Heart left ventricle (tissue), 16 donors: ENCODE measurements at places on chromosomes 2 and 18.

DNA sequence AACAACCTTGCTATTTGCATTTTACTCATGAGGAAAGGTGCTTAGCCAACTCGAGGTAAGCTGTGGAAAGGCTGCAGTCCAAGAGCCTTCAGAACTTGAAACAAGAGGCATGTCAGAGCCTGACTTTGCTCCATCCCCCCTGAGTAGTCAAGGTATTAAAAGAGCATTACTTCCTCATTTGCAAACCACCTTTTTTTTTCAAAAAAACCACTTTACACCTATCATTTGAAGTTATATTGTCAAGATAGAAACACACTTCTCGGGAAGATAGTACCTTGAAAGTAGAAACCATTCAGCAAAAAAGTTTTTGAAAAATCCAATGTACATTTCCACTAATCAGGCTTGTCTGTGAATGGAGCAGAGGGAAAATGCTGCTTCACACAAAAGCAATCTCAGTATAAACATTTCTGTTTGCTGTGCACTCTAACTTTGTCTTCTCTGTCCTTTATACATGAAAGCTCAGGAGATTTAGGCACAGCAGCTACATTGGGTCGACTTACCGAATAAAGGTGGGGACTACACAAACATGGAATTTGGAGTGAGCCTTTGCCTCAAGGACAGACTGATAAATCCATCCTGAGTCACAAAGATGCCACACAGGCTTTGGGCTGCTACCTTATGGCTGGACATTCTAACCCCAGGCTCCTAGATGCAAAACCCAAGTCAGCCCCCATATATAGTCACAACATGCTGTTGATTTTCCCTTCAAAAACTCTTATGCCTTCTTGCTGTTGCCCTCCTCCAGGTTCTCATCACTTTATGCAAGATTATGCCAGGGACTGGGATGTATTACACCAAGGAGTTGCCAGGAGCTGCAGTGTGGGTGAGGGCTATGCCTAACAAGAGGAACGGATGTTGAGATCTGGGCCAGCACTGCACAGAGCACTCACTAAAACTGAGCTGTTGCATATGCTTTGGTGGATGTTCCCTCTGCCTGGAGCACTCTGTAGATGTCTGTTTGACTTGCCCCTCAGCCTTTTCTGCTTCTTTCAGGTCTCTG, 41.4 kb upstream of the EML4 start:
- DNase-seq, result no peak

DNA sequence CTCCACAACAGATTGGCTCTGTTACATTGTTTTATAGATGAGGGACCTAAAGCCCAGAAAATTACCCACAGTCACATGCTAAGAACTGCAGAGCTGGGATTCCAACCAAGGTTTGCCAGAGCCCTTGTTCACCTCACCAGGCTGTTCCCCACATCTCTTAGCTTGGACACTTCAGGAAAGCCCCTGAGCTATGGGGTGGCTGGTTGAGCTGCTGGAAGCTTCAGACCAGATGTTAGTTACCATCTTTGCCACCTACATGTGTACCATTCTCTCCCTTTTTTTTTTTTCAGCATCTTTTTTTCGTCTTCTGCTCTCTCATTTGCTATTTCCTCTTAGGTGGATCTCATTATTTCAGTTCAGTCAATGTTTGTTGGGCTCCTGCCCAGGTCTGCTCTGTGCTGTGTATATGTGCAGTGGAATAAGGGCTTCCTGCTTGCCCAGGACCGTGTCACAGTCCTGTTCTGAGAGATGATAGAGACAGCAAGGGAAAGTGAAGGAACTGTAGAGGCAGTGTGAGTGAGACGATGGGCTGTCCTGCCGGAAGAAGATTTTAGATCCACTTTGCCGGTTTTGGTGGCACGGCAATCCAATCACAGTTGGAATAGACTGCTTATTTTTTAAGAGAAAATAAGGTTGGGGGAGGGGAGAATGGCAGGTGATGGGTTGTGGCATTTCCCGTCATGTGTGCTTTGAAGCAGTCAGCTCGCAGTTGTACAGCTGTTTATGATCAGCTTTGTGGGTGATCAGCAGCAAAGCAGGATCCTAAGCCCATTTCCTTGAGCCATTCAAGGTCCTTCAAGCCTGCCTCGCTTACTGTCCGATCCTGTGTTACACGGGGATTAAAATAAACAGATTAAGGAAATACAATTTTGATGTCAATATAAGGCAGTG, 152.6 kb downstream of the RTN4 start:
- no peak for DNase-seq

- DNase-seq, result no peak
Measured at GRCh38 chr2:53576166-53576565, 191.4 kb upstream of the CHAC2 start.

- DNase-seq, result no peak
Measured at GRCh38 chr2:74390606-74391005, 10.5 kb upstream of the DCTN1 start.

DNA sequence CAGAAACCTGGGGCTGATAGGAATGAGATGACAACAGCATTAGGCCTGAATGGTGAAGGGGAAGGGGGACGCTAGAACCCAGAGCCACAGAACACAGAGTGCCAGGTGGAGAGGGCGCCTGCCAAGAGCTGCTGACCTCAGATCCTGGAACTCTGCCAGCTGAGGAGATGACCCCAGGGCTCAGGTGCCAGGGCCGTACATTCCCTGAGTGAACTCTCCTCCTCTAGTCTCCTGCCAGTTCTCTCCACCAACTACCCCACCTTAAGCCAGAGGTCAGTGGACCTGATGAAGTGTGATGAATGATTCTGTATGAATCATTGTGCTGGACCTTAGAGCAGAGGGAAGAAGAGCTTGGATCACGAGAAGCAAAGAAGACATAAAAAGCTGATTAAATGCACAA, 1582.2 kb upstream of the ACVR2A start:
- no peak for DNase-seq

- DNase-seq, result no peak
Measured at GRCh38 chr2:38218591-38218991, 142.6 kb upstream of the CYP1B1 start.

DNA sequence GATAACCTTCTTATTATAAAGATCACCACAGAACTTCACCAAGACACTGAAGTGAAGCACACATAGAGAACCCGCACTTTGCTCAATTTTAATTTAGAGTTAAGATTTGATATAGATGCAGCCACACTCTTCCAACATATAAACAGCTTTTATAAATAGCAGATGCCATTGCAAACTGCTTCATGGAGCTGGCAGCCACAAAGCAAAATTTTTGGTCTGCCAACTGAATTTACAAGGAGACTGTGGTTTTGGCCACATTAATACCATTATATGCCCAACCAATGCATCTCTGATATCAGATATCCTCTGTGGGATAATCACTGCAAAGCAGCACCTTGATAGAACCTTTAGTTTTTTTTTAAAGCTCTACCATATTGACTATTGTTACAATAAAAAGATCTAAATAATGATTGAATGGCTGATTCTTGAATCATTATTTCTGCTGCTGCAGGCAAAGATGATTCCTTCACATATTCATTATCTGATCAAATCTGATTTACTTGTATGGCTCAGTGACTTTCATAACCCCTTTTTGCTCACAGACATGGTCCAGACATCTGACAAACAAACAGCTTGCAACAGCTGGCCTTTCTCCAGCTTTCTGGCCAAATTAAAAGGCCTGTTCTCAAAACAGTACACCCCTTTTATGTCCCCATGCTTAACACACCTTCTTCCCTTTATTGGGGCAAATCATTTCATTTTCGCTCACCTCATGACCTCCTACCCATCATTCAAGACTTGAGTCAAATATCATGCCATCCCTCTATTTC, 88.4 kb downstream of the METTL4 start:
- DNase-seq, result no peak

DNA sequence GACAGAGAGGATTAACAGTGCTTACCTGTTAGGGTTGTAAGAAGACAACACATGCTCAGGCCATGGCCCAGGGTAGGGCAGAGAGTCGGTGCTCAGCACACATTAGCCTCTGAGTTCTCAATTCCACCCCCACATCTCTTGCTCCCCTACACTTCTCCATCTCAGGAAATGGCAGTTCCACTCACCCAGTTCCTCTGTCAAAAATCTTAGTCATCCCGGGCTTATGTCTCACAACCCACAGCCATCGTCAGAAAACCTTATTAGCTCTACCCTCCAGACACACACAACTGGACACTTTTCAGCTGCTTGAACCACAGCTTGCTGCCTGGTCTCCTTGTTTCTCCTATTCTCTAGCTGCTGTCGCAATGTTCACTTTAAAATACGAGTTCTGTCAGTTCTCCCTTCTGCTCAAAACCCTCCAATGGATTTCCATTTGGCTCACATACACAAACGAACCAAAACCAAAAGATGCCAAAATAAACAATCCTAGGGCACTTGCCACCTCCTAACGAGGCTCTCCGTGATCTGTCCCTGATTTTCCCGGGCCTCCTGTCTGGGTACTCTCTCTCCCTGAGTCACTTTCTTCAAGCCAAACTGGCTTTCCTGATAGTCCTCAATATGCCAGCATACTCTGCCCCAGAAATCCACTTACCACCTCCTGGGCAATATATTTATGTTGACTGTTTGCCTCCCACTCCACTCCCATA, 89.7 kb downstream of the KCTD1 start:
- no peak for DNase-seq

- DNase-seq, result no peak
Measured at GRCh38 chr2:222752746-222753145, 81.3 kb downstream of the MOGAT1 start.

DNA sequence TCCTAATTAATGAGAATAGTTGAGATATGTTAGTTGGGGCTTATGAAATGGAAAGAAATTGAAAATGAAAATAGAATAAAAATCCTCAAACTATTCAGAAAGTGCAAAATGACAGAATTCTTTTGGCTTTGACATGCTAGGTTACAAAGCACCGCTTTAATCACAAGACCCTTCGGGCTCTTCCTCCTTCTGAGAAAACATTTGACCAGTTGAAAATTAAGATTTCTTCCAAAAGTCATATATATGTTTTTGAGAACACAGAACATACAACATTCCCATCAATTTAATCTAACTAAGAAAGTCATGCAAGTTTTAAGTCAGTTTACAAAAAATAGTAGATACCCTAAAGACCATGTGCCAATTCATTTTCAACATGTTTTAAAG, 2.2 kb upstream of the SLC40A1 start:
- no peak for DNase-seq

DNA sequence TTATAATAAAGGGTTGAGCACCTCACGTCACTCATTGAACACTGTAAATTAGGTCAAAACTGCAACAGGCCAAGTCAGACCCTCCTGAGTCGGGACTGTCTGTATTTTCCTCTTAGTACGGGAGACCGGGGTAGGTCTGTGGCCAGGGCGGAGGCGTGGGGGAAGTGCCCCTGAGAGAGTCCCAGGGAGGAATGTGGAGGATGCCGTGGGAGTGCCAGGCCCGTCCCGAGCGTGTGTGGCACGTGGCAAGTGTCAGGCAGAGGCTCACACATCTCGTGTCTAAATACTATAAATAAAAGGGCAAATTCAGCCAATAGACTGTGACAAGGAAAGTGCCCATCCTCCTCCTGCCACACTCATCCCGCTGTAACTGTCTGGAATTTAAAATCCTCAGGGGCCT, 6.3 kb upstream of the HDAC4 start:
- DNase-seq, result no peak

DNA sequence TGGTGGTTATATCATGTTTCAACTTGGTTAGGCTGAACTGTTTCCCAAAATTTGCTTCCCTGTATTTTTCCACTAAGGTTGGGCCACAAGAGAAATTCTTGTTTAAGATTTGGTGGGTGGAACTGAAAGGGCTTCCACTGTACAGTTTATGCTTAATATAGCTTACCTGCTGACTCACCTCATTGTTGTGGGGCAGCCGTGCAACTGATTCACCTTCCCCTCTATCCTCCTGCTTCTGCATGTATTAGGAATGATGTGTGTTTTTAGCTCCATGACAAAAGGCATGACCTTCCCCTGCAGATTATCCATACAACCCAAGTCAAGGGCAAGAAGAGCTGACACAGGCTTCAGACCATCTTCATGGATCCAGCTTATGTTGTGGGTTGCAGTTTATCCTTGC, 98.4 kb upstream of the GULP1 start:
- DNase-seq, result no peak

GRCh38 chr2:23213196-23213595, 171.8 kb upstream of the KLHL29 start:
- DNase-seq, result no peak

DNA sequence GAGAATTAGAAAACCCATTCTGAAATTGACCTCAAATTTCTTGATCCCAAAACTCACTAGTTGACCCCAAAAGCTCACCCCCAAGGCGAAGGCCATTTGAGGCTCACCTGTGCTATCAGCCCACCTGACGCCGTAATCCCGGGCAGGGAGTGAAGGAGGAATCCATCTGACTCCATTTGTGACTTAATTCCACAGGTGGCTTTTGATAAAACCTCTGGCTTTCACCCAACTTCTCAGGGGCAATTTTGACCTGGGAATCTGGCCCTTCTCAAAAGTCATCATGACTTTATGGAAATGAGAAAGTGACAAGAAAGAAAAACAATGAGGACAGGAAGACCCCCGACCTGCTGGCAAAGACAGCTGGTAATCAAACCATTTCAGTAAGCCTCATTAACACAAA, 86.9 kb upstream of the SALL3 start:
- no peak for DNase-seq

DNA sequence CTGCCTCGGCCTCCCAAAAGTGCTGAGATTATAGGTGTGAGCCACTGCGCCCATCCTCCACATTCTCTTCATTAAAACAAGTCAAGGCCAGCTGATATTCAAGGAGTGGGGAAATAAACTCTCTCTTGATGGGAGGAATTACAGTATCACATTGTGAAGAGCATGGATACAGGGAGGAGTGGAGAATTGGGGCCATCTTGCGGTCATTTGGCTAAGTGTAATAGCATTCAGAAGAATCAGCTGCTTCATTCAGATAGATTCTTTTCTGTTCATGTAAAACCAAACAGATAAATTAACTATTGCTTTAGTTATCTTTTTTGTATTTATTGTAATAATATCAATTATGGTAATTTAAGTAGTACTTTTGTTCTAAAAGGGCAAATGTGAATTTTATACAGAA, 156.3 kb downstream of the UBR3 start:
- DNase-seq, result no peak

- DNase-seq, result no peak
Measured at GRCh38 chr18:24731981-24732380, 271.5 kb downstream of the HRH4 start.

DNA sequence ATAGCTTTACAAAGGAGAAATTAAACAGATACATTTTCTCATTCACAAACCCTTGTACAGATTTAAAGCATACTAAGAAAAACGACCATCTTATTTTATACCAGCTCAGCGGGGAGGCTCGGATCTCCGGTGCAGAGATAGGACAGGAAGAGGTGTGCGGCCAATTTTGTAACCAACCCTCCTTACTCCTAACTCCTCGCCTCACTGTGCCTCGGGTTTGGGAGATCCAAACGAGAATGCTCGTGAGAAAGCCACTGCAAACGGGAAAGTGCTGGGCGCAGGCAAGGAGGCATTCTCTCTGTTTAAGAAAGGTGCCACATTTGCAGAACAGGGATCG, 1.2 kb downstream of the KDSR start:
- no peak for DNase-seq
